ENCODE measurements at places on chromosomes 7 and 10.

DNA sequence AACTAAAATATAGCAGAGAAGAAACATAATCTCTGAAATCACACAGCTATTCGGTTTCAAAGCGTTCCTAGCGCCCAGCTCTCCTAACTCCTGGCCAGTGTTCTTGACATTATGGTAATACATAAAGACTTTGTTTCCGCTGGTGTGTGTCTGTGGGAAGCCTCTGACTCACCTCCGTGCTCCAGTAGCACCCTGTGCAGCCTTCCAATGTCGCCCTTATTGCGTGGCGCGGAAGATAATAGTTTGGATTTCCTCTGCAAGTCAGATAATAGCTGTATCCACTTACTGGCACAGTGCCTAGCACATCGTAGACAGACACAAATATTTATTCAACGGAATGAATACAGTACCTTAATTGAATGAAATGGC is 570 bp downstream of the BMS1 start:
- DNase-seq: peak; percentile 8

GRCh38 chr7:116540743-116541142 is 15.9 kb downstream of the CAV1 start:
- no peak for DNase-seq

- DNase-seq: no peak
These were observed 17.0 kb downstream of the PKD1L1 start for GRCh38 chr7:47931005-47932004.

DNA sequence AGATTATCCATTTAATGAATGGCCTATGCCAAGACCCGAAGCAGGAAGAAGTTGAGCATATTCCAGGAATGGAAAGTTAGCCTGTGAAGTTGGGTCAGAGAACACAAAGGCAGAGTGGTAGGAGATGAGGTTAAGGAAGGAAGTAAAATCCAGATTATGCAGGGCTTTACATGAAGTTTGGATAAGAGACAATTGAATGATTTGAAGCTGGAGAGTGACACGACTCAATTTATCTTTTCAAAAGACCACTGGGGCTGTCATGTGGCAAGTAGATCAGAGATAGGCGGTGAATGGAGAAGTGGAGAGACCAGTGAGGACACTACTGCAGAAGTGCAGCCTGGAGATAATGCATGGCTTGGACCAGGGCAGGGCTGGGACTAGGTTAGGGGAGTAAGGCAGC is 7.2 kb upstream of the CNOT4 start:
- no peak for DNase-seq

DNA sequence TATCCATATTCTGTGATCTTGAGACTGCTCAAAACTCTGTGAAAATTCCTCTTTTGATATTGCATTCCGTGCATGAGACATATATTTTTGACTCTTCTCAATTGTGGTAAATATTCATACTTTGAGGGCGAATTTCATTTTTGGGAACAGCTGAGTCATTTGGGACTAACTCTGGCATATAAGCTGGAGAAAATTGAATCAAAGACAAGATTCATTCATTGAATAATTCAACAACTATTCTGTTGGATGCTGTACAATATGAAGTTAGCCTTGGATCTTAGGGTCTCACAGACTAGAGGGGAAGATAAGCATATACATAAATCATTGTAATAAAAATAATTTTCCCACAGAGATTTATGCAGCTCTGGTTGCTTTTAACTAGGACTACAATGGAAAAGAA is 183.2 kb upstream of the NEBL start:
- no peak for DNase-seq

- no peak for DNase-seq
These were observed 94.6 kb upstream of the BTBD16 start for GRCh38 chr10:122176232-122177213.

DNA sequence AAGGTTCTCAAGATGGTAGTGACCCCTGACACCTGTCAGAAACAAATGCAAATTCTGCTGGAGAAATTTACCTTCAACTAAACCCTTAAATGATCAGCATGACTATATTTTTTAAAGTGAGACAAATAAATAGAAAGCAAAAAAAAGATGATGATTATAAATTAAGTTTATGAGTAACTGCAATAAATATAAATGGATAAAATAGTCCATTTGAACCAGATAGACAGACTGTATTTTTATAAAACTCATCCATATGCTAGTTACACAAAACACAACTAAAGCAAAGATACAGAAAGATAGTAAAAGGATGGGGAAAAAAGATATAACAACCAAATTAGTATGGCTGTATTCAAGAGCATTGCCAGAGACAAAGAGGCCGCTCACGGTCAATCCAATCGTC is 5.9 kb downstream of the TMEM176A start:
- no peak for DNase-seq

DNA sequence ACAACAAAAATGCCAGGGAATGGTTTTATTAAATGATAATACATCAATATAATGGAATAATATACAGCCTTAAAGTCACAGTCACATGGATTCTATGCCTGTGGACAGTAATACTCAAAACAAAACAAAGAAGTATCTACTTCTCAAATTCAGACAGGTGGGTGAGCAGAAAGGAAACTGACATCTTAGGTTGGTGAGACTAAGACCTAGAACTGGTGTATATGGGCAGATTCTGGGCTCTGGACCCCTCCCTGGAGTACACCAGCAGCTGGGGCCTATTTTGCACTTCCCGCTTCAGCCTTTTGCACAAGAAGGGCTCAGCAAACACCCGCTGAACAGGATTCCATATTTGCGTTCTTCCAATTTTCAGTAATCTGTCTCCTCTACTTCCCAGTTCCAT is 5.4 kb upstream of the FIS1 start:
- no peak for DNase-seq

DNA sequence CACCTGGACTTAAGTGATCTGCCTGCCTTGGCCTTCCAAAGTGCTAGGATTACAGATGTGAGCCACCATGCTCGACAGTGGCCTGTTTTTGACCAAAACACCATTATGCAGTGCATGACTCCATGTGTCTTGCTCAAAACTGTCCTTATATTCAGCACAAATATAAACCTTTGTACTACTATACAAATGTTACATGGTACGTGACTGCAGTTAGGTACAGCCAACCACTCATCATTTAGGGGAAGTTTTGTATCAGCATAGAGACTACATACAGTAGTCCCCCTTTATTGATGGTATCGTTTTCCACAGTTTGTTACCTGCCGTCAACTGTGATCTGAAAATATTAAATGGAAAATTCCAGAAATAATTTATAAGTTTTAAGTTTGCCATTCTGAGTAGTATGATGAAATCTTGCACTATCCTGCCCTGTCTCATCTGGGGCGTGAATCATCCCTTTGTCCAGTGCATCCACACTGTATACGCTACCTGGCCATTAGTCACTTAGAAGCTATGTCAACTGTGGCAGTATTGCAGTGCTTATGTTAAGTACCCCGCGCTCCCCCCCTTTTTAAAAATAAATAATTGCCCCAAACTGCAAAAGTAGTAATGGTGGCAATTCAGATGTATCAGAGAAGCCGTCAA is 23.3 kb upstream of the ZNF282 start:
- no peak for DNase-seq

DNA sequence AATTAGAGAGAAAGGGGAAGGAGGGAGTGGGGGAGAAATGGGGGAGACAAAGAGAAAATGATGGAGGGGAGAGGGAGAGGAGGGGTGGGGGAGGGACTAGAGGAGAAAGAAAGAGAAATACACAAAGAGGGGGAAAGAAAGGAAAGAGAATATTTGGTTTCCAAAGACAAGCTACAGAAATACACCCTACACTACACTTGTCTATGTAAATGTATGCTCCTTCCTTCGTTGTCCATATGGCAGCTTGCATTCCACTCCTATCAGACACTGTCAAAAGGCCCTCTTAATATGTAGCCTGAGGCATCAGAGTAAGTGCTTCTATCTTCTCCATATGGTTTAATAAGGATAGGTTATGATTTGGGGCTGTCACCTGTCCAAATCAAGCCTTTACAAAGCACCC is 92.8 kb upstream of the FEZF1 start:
- no peak for DNase-seq

DNA sequence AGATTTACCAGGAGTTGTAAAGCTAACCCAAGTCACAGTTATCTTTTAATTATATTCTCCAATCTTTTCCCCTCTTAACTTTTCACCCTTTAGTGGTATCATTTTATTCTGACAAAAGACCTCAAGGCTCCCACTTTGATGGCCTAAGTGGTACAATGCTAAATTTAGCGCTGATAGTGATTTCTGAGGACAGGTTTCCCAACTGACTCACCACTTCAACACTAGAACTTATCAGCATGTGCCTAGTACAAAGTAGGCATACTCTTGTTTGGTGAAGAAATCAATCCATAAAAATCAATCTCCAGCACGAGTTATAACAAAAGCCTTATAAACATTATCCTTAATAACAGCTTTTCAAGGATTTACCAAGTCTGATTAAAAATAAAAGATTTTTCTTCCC is 7.5 kb downstream of the SNX13 start:
- DNase-seq: no peak

DNA sequence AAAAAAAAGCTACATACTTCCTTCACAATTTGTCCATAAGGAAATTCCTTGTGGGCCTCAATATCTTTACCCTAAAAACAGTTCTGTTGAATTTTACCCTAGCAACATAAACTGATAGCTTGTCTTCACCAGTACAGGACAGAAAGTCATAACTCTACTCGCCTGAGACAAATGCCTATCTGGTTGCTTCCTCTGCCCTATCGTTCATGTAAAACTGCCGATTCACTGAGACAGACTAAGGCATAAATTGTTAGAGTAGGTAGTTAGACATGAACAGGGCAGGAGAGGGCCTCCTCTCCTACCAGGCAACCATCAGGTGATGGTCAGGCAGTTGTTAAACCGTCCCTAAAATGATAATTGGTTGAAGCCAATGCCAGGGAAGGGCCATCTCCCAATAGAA is 25.0 kb downstream of the IFIT3 start:
- DNase-seq: no peak

GRCh38 chr7:143305423-143306070 is 10.4 kb upstream of the CLCN1 start:
- peak; percentile 46 for DNase-seq

GRCh38 chr7:13639396-13639795 is 350.1 kb downstream of the ETV1 start:
- DNase-seq: no peak

DNA sequence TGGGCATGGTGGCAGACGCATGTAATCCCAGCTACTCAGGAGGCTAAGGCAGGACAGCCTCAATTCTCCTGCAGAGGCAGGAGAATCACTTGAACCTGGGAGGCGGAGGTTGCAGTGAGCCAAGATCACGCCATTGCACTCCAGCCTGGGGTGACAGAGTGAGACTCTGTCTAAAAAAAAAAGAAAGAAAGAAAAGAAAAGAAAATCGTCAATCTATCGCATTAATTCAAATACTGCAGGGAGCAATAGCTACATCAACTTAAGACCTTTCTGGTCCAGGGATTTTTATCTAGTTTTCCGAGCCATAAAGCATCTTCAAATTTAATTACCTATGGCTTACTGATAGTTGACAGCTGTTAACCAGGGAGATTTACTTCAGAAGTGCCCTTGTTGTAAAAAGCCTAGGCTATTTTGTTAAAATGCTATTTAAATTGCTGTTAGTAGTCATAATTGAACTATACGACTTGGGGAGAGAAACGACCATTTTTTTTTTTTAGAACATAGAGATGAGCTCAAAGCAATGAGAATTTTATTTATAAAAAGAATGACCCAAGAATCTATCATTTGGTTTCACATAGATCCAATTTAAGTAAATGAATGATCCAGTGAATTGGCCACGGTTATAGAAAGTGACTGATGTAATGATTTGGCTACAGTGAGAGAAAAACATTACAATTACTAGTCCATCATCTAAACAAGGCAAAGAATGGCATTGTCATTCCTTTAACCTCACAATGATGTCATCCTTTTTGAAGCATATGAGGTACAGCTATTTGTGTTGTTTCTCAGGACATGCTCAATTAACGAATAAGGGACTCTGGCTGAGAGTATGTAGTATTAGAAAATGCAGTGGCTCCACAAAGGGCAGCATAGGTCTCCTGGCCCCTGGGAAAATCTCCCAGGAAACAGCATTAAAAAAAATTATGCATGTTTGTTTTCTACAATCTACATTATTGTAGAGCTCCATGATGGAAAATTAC is 85.3 kb downstream of the SEMA3C start:
- no peak for DNase-seq

DNA sequence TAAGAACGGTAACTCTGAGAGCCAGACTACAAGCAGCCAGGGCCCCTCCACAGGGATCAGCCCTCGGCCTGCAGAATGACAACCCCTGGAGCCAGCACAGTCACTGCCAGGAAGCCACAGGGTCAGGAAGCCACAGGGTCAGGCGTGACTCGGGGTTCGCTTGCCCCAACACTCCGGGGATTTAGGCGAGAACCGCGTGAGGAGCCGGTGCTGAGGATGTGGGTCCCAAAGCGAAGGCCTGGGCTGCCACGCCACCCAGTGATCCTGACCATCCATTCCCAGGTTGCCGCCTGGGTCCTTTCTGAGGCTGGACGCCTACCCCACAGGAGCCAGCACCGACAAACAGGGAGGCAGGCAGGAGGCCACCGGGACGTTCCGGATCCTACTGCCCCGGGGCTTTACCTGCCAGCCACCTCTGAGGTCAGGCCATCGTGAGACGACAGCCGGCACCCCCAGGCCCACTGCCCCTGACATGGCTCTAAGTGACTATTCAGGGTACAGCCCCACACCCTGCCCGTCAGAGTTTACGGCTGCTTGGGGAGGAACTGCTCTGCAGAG is 228.6 kb downstream of the ELFN1 start:
- no peak for DNase-seq

DNA sequence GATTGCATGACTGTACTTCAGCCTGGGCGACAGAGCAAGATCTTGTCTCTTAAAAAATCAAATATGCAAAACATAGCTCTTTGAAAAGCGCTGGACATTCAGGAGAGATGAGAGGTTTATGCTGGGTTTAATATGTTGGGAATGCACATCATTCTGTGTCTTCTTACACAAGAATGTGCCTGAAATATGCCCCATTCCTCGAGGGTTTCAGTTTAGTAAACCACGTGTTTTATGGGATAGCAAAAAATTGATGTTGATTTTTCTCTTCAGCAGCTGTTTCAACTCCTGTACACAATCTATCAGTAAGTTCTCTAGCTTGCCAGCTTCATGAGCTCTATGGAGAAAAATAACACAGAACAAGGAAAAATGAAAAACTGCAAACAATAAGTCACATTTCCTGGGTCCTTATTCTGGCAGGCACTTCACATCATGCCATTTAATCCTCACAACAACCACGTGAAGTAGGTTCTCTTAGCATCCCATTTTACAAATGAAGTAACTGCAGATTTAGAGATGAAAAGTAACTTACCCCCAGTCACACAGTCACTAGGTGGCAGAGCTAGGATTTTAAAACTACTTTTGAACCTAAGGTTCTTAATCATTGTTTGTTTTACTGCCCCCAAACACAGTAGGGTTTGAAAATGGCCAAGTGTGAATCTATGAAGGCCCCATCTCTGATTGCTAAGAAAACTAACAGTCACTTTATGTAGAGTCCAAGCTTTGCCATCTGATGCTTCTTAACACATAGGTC is 423.6 kb downstream of the PHTF2 start:
- no peak for DNase-seq

DNA sequence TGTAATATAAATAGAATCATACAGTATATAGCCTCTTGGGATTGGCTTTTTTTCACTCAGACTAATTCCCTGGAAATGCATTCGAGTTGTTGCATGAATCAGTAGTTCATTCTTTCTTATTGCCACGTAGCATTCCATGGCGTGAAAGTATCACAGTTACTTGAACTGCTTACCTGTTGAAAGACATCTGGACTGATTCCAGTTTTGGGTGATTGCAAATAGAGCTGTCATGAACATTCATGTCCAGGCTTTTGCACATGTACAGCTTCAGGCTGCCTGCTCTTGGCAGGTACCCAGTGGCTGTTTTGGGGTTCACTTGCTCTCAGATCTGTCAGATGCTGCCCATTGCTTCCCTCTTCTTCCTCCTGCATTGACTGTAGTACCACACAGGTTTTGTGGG is 54.9 kb downstream of the LRGUK start:
- DNase-seq: no peak

- DNase-seq: no peak
These were observed 274.4 kb downstream of the NEBL start for GRCh38 chr10:20622531-20623211.
